Lower lobe of right lung (tissue), 2 donors: ENCODE measurements at places on chromosomes 2 and 18. TPM values are rescaled to one million over a fixed set of nuclear protein-coding genes. Genes with fewer than 3 reads are reported as not detected.

The PLCL1 gene
- total RNA-seq = 6.3 TPM

The WBP1 gene
- total RNA-seq = 60.1 TPM

The C2orf78 gene
- total RNA-seq = not detected

The EVX2 gene
- total RNA-seq = not detected

The NTSR2 gene
- total RNA-seq = not detected

The COLEC12 gene
- 79.2 TPM for total RNA-seq

The CD8B2 gene
- total RNA-seq = 0.21 TPM

The TUBA3E gene
- total RNA-seq = not detected

The INPP5D gene
- total RNA-seq = 32.0 TPM

GRCh38 chr18:63312737-63313395 is 6.7 kb downstream of the BCL2 start:
- no peak for DNase-seq

GRCh38 chr2:151020411-151020810 is 241.3 kb downstream of the RBM43 start:
- no peak for DNase-seq

DNA sequence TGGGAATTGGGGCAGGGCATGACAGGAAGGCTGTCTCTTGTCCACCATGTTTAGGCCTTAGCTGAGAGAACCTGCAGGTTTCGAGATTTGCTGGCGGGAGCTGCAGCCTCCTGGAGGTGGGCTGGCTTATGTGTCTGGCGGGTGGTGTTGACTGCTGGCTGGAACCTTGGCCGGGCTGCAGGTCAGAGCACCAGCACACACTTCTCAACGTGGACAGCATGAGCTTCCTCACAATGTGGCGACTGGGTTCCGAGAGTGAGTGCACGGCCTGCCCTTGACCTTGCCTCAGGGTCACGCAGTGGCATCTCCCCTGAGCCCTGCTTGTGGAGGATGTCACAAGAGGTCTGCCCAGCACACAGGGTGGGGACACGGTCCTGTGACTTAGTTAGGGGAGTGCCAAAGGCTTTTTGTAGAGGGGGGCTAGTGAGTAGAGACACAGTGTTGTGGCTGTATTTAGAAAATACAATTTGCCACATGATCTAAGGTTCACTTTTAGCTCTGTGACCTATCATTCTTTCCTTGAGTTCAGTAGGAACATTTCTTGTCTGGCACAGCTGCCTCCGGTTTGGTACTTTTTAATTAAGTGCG is 134.8 kb downstream of the SEPTIN10 start:
- peak; percentile 26 for DNase-seq

GRCh38 chr2:23809150-23809549 is 117.8 kb downstream of the ATAD2B start:
- DNase-seq = no peak

GRCh38 chr2:207463433-207463832 is 66.3 kb upstream of the CREB1 start:
- no peak for DNase-seq

DNA sequence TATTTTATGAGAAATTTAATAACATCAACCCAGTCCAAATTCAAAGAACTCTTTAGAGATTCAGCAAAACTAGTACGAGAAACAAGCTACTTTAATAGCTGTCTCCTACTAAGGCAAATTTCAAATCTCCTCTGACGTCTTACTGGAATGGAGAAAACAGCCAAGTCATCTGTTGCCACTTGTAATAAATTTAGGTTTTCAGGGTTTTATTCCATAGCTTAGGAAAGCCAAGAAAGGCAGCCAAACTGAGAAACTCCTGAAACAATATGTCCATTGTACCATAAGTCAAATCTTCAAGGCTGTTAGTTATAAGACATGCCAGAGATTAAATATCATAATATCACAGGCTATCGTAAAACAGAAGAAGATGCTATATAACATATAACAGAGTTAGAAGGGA is 524.6 kb upstream of the SETBP1 start:
- no peak for DNase-seq

DNA sequence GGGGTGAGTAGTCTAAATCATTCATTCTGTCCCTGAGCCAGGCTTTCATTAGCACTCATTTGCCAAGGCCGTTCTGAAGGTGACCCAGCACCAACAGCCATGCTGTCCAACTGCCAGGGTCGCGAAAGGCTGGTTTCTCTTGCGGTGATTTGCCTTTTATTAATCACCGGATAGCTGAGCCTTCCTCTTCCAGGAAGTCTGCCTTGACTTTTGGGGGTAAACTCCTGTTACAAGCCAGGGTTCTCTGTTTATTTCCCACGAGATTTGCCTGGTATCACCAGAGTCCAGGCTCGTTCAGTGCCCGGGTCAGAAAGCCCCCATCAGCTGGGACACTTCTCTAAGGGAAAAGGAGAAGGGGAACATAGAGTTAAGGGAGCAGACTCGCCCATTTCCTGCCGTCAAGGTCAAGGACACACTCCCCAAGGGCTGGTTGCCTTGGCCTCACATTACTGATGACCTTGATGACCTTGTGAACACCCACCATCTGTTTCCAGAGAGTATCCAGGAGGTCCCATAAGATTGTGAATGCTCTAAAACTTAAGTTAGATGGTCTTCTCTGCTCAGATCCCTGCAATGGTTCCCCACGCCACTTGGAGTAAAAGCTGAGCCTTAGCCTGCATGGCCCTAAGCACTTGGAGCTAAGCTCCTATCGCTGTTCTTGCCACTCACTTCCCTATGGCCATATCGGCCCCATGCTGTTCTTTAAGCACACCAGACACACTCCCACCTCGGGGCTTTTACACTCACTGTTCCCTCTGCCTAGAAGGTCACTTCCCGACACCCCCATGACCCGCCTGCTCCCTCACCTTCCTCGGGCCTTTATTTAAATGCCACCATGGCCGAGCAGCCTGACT is 118.0 kb upstream of the STPG4 start:
- DNase-seq = no peak

- DNase-seq = no peak
Measured at GRCh38 chr2:109064660-109065390, 64.2 kb upstream of the SH3RF3 start.

- no peak for DNase-seq
Measured at GRCh38 chr18:14937271-14937670, 189.3 kb downstream of the ANKRD30B start.

DNA sequence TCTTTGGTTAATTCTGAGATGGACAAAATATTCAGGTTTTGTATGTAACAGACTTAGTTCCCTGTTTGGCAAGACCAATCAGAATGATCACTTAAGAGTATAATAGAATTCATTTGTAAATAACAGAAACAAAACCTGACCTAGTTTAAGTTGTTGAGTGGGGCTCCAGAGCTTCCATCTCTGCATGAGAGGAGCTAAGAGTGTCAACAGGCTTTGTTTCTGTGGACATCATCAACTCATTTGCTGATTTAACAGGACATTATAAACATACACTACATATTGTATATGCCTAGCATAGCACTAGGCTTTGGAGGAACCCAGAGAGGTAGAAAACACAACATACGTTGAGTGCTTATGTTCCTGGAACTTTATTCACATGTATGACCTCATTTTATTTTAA is 75.3 kb upstream of the TRIB2 start:
- no peak for DNase-seq

DNA sequence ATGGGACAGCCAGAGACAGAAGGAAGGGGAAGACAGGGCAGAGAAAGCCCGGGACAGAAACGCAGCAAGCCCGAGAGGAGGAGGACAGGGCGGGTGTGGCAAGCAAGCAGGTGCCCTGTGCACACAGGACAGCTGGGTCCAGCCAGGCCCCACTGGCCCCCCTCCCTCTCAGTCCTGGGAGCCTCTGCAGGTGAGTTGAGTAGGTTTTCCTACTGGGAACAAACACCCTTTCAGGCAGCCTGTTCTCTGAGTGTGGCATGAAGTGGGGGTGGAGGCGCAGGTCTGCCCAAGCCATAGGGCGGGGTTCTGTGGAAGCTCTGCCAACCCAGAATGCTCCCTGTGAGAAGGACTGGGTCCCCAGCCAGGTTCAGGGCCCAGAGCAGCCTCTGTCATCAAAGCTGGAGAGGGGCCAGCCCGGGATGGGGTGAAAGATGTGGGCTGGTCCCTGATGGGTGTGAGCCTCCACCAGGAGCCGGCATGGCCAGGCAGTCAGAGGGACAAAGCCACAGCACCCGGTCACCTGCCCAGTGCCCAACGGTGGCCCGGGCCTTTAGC is 129.4 kb downstream of the TFCP2L1 start:
- peak; percentile 89 for DNase-seq

DNA sequence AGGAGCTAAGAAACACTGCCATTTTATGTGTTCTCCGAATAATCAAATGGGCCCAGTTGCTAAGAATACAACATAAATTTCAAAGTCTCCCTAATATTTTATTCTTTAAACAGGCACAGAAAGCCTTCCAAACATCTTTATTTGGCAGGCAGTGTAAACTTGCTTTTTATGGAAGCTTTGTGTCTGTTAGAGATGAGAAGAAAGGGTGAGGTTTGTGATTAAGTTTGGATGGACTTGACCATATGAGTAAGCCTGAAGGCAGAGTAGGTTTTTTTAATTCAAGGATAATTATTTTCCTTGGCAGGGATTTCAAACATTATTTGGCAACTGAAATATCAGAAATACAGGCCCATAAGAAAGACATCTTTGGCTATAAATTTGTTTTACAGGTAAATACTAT is 62.9 kb downstream of the COX7A2L start:
- DNase-seq = no peak

GRCh38 chr2:164622338-164623106 is 1.2 kb upstream of the GRB14 start:
- DNase-seq = no peak

- no peak for DNase-seq
Measured at GRCh38 chr2:232102380-232102779, 140.9 kb downstream of the DIS3L2 start.

DNA sequence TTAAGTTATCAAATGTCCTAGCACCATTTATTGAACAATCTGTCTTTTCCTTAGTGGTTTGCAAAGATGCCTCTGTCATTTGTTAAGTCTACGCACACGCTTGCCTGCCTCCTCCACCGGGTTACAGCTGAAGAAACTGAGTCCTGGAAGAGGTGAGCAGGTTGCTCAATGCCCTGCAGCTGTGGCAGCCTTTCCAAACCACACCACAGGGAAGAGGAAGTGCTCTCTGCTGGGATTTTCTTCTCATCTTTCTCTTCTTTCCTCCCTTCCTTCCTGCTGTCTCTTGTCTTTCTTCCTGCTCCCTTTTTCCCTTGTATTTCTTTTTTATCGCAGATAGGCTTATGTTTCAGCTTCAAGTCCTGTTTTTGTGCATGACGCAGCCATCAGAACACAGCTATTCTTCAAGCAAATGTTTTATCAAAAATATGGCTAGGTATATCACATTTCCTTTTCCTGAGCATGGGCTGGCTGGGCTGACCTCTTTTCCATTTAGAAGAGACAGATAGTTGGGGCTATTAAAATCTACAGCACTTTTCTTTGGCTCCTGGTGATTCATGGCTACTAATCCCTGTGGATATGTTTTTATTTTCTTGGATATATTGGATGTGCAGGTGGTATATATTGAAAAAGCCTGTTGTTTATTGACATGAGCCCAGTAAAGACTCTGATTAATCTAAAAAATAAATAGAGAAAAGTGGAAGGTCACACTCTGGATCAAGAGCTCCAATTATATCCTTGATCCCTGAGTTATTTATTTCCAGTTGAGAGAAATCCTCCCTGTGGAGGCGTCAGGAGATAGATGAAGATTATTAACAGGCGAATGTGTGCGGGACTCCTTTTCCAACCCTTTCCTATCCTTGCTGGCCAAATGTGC is 214.6 kb downstream of the TSN start:
- DNase-seq = no peak

- no peak for DNase-seq
Measured at GRCh38 chr18:53625997-53626599, 598.4 kb downstream of the MBD2 start.

- no peak for DNase-seq
Measured at GRCh38 chr2:21195326-21195725, 71.6 kb downstream of the TDRD15 start.

DNA sequence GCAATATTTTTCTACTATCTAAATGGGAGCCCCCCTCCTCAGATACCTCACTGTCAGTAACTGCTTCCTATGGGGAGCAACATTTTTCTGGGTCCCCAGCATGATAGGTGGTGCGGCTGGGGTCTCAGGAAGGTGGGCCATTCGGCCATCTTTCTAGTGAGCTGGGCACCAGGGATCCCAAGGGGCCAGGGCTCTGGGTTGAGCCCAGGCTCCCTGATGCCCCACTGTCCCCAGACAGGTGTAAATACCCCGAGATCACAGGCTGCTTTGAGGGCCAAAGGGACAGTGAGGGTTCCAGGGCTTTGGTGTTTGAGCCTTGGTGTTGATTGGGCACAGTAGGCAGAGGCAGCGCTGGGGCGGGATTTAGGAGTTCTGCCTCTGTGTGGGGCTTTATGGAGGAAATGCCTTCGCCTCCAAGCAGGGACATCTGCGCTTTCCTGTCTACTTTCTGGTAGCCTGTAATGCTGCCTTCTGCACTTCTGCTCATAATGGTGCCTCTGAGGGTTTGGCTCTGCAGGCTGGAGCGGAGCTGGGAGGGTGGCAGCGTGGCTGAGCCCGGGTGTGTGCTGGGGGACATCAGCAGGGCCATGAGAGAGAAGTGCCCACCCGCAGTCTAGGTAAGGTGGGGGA is 5.3 kb downstream of the ITM2C start:
- DNase-seq = no peak

GRCh38 chr2:149666809-149667320 is 79.3 kb upstream of the MMADHC start:
- DNase-seq = no peak

GRCh38 chr18:65752625-65753325 is 2.0 kb downstream of the CDH7 start:
- no peak for DNase-seq

DNA sequence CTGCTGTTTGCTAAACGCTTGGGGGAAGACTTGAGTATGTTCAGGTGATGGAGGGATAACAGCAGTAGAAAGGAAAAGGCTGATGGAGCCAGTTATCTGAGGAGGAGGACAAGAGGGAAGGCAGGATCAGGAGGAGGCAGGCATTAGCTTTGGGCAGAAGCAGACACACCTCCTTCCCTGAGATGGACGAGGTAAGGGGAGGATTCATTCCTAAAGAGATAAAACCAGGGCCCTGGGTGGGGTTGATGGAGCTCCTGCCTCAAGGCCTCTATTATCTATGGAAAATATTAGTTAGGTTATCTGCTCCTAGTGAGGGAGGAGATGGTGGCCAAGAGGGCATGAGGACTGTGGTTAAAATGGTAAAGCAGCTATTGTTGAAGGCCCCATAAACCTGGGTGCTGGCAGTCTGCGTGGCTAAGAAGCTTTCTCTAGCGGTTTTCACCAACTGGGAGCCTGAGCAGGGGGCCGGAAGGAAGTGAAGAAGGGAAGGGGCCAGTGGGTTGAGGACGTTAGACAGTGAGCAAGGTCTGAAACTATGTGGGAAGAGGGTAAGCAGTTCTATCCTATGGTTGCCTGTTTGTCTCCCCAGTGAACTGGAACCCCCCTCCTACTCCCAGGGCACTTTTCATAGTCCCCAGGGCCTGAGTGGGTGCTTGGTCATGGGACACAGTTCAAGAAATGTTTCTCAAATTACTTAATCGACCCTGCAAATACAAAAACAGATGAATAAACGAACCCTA is 56.6 kb upstream of the HK2 start:
- no peak for DNase-seq

GRCh38 chr2:120804459-120804858 is 68.8 kb downstream of the GLI2 start:
- DNase-seq = no peak

- no peak for DNase-seq
Measured at GRCh38 chr2:197024206-197024605, 97.7 kb upstream of the PGAP1 start.

GRCh38 chr2:196101325-196101991 is 32.8 kb upstream of the DNAH7 start:
- no peak for DNase-seq
